ENCODE measurements at places on chromosomes 4 and X. TPM values are rescaled to one million over a fixed set of nuclear protein-coding genes. Genes with fewer than 3 reads are reported as not detected.

DNA sequence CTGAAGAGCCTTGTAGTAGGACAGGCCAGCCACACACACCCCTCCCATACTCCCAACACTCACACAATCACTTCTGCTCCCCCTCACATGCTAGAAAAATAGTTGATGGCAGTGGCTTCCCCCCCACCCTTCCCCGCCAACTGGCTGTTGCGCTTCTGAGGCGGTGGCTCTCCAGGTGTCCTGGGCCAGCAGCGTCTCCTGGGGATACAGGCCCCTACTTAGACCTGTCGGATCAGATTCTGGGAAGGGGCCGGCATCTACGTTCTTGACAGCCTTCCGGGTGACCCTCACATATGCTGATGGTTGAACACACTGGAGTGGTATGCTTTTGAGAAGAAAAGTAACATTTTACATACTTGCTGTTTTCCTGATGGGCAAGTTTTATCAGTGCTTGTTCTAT is 39.9 kb downstream of the TNIP2 start:
- DNase-seq = no peak

- DNase-seq = no peak
These were observed 74.9 kb downstream of the PRRG1 start for GRCh38 chrX:37424000-37424429.

DNA sequence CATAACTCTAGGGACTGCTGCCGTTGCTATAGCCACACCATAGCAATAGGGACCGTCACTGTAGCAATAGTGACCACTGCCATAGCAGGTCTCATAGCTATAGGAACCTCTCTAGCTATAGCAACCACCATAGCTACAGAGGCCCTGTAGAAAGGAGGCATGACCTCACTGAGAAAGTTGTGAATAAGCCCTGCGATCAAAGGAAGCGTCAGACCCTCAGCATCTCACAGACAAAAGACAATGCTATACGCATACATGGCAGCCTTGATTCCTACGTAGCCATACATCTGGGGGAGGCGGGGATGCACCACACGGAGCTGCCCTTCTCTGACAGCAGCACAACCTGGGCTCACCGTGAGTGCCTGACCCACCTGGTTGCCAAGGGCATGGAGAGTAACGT is 88.5 kb downstream of the MTMR1 start:
- DNase-seq = no peak

GRCh38 chr4:103895876-103896465 is 176.2 kb upstream of the TACR3 start:
- DNase-seq = no peak

- no peak for DNase-seq
These were observed 614.8 kb upstream of the TECRL start for GRCh38 chr4:65023883-65024670.

- DNase-seq = no peak
These were observed 24.7 kb downstream of the APBB2 start for GRCh38 chr4:41189666-41190065.

DNA sequence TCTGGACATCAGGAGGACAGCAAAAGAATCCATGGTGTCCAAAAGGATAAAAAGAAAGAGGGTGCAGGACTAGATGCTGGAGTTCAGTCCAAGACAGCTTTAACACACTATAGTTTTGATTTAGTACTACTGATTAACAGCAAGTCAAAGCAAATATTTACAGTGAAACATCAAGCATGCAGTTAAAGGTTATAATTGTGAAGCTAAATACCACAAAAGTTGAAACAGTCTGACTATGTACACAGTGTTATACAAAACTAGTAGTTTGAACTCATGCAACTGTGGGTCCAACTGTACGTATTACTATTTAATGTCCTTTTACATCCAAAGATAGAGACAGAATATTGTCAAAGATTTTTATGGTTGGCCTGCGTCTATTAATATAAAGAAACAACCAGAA is 57.6 kb downstream of the CHIC2 start:
- DNase-seq = no peak

- no peak for DNase-seq
These were observed 1090.9 kb upstream of the INTU start for GRCh38 chr4:126541820-126542219.

GRCh38 chrX:132369617-132370326 is 119.1 kb downstream of the MBNL3 start:
- DNase-seq = no peak

DNA sequence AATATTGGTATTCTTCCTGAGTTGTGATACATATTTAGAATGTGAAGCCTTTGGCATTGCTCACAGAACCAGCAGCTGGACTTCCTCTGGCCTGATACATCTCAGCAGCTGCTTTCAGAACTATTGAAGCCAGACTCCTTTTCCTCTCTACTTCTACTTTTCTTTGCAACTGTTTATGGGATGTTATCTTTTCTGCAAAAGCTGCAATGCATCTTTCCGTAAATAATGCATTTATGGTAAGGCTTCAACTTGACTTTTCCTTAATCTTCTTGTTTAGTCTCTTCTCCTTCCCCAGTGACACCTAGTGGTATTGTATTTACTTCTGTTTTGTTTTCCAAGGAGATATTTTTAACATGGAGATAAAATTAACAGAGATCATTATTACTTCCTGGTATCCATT is 1548.7 kb downstream of the PCDH7 start:
- no peak for DNase-seq

GRCh38 chrX:10240918-10241317 is 84.1 kb downstream of the CLCN4 start:
- no peak for DNase-seq

DNA sequence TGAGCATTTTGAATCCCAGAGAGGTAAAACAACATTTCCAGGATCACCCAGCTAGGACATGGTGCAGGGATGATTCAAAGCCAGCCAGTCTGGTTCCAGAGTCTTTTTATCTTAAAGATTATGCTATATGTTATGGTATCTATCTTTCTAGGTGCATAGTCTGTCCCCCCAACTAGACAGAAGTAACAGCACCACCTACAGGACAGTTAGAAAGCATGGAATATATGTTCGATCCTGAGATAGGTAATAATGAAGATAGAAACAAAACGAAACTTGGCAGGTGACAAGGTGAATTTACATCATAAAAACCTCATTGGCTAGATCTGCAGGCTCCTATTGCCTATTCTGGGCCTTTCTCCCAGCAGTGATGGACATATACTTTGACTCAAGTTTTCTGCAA is 723.2 kb downstream of the SMARCA1 start:
- DNase-seq = no peak

DNA sequence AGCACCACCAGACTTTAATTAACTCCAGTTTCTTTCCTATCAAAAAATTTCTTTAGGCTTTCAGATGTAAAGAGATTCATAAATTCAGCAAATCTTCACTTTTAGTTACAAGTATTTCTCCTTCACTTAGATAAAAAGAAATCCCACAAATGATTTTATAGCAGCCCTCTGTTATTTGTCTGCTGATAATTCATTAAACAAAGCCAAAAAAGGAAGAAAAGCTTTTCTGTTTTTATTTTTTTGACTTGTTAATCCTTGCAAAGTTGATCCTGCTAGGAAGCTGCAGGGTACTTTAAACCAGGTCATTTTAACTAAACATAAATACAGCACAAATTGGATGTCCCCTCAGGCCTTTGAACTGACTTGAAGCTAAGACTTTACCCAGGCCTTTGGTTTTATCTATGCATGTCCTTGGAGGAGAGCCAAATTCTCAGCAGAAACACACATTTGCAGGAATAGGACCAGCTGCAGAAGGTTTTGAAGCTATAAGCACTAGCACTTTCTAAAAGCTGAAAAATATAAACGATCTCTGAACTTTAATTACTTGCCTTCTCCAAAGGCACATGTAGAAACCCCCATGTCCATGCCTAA is 57.5 kb downstream of the PCDH18 start:
- DNase-seq = no peak

GRCh38 chr4:154719087-154719486 is 24.7 kb upstream of the LRAT start:
- no peak for DNase-seq

GRCh38 chrX:99820197-99820596 is 589.9 kb downstream of the PCDH19 start:
- DNase-seq = no peak

GRCh38 chrX:20668550-20668949 is 401.8 kb upstream of the RPS6KA3 start:
- DNase-seq = no peak

- DNase-seq = no peak
These were observed 523.2 kb upstream of the IGFBP7 start for GRCh38 chr4:57633212-57633859.

DNA sequence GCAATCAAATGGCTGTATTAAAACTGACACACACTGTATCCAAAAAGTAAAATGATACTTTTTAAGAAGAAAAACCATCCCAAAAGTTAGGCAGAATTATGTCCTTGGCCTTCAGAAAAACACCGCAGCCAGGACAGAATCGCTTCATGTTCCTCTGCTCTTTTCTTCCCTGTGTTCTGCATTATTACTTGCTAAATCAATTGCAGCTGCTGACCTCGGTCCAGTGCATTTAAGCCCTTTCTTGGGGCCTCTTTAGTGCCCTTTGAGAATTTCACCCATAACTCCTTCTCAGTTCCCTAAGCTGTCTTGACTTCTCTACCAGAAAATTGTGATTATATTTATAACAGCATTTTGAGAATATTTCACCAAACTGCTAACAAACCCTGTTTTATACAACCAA is 696.9 kb downstream of the PCDH7 start:
- no peak for DNase-seq

DNA sequence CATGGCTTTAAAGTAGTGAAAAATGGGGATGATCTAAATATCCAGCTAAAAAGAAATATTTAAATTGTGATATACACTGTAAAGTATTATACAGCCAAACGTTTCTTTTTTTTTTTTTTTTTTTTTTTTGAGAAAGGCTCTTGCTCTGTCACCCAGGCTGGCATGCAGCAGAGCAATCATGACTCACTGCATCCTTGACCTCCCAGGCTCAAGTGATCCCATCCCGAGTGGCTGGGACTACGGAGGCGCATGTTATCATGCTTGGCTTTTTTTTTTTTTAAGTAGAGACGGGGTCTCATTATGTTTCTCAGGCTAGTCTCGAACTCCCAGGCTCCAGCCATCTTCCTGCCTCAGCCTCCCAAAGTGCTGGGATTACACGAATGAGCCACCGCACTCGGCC is 17.1 kb downstream of the SMIM14 start:
- peak; percentile 79 for DNase-seq

DNA sequence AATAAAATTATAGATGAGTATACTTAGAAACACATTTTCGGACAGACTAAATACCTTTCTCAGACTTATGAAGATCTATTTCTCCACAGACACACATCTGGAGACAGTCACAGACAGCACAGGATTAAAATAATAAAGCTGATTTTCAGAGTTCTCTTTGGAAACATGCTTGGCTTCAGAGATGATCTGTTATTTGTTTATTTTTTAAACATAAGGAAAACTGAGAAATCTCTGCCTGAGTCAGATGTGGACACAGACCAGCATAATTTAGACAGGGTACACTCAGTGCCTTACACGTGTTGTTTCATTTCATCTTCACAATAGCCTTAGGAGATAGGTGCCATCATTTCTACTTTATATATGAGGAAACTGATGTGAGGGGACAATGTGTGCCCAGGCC is 92.1 kb downstream of the SLC9A7 start:
- no peak for DNase-seq

DNA sequence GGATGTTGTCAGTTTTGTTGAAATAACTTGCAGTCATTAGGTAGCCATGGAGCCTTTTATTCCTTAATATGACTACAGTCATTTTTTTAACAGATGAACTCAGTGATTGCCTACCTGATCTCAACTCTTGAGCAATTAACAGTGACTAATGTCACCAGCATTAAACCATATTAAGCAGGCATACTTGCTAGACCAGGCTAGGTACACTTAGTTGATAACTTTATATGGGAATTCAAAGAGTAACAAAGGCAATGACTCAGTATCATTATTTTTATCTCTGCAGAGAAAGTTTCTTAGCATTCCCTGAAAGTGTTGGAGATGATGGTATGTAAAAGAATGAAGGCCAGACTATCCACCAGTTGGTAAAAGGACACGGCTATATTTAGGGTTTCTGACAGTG is at the start of gene C4orf54:
TSS of gene C4orf54 (minus strand) at position 31 of the 400 bp plus-strand sequence. CDS start 3,180 bp downstream, outside the sequence.
- no peak for DNase-seq

- peak; percentile 64 for DNase-seq
These were observed 1.3 kb upstream of the TMEM154 start for GRCh38 chr4:152680988-152681603.

DNA sequence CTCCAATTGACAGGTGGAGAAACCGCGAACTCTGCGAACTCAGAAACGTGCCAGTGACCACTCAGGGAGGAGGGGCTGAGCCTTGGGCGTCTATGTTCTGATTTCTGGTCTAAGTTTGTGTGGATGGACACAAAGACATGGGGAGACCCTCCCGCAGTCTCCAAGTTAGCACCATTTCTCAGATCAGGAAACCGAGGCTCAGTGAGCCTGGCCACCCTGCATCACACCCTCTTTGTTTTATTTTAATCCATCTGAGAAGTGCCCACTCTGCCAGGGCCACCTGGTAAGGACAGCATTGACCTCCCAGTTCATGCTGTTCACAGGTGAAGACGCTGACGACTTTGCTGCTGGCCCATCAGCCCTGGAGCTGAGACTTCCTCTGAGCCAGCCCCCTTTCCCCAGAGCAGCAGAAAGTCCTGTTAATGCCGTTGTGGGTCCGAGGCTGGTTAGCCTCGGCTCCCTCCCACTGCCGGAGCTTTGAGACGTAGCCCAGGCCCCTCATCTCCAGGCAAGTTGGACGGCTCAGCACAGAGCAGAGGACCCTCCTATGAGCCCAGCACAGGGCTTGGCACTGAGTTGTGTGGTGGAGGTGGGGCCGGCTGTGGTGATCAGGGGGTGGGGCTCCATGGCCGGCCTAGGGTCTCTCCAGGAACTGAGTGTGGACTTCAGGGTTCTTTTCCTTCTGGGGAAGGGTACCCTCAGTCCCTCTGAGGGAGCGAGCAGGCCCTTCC is 43.7 kb downstream of the PSAPL1 start:
- DNase-seq = peak; percentile 43

DNA sequence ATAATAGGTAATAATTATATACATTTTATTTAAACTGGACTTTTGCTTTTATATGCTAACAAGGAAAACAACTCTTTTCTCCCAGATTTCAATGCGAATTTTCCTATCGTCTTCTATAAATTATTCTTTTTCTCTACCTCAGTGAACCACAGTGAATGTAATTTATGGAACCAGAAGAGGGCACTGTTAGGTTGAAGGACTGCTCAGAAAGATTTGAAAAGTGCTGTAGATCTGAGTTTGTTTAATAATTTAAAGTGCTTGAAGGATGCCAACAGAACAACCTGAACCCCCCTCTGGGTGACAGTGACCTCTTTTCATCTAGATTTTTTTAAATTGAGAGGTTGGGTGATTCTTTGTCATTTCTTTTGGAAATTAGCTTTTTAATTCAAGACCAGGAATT is 54.9 kb downstream of the PHOX2B start:
- no peak for DNase-seq

GRCh38 chr4:38309471-38309870 is 349.3 kb downstream of the PTTG2 start:
- no peak for DNase-seq

- DNase-seq = no peak
These were observed 44.6 kb upstream of the LEF1 start for GRCh38 chr4:108213308-108213707.

The REST gene
- total RNA-seq = 92.2 TPM

The DRP2 gene
- total RNA-seq = 0.20 TPM

The SPANXB1 gene
- not detected for total RNA-seq

The GABRE gene
- total RNA-seq = 5.6 TPM

The NAA11 gene
- total RNA-seq = not detected

The MED14 gene
- total RNA-seq = 53.5 TPM
